ENCODE measurements at places on chromosomes 7 and 10.

- no peak for DNase-seq
Observed at GRCh38 chr7:3860932-3861331, 559.9 kb downstream of the SDK1 start.

DNA sequence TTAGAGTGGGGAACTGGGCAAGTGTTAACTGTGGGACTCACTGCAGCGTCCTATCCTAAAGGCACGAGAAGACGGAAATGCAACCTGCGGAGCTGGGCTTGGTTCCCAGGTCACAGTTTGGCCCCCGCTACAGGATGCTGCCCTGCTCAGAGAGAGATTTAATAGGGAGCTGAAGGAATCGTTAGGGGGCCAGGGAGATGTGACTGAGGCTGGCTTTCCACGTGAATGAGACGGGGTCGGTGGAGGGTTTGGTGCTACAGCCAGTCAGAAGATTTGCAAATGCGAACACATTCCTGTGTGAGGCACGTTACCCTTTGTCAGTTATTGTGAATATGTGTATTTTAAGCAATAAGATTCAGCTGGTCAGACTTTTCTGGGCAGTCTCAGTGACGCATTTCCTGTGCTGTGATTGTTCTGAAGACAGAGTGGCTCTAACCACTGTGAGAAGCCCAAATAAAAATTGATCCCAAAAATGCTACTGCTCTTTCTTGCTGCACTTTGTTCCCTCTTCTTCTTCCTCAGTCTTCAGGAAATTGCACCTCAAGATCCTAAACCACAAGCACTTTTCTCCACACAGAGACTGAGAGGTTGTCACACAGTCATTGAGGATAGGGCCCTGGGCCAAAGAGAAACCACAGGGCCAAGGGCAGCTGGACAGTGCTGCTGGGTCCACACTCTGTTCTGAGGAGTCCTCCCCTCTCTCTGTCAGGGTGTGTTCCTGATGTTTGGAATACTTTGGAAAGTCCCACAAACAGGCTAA, 21.2 kb downstream of the CYP17A1 start:
- DNase-seq = peak; percentile 30

- peak; percentile 32 for DNase-seq
Observed at GRCh38 chr10:77405771-77406241, 231.8 kb downstream of the KCNMA1 start.

DNA sequence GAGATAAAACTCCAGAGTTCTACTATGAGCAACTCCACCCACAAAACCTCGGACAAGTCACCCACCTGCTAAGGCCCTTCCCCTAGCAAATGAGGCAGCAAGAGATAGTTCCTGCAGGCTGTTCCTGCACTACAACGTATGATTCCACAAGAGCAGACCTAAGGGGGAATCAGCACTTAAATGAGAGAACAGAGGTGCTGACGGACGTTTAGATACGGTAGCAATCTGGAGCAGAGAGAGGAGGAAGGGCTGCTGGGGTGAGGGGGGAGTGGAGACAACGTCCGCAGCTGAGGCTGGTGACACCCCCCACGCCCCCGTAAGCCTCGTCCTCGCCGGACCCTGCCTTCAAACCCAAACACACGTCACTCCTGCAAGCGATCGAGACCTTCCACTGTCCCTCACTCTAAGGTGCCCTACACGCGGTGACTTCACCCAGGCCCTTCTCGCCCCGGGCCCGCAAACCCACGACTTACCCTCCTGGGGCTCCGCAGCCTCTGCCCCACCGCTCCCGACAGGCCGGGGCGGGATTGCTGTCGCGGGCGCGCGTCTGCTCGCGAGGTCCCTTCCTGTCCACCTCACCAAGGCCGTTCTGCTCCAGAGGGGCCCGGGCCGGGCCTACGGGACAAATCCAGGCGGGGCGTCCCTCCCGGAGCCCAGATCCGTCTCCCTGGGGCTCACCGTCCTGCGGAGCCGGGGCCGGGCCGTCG, 635 bp downstream of the ZNF12 start:
- DNase-seq = peak; percentile 77

DNA sequence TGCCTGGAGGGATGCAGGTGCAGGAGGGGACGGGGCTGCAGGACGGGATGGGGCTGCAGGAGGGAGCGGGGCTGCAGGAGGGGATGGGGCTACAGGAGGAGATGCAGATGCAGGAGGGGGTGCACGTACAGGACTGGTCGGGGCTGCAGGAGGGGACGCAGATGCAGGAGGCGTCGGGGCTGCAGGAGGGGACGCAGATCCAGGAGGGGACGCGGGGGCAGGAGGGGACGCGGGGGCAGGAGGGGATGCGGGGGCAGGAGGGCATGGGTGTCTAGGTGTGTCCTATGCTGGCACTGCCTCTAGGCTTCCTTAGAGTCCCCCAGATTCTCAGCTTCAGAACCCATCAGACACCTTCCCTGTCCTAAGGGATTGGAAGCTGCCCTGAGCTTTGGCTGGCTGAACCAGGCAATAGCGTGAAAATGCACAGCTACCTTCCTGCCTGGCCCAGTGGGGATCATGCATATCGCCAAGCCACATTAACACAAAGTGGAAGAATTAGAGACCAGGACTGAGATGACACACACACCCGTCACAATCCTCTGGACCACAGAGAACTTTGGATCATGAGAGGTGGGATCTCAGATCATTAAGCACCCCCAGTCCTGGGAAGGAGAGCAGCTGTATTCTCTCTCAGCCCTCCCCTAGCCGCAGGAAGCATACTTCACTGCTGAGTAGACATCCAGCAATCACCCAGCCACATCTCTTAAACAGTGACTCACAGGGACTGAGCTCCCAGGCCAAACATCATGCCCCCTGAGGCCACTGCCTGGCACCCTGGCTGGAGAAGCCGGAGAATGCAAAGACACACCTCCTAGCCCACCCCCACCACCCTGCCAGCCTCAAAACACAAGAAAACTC, 67.3 kb downstream of the VWA2 start:
- DNase-seq = no peak
